Vagina (tissue), 2 donors: ENCODE measurements at places on chromosomes 1 and 21.

DNA sequence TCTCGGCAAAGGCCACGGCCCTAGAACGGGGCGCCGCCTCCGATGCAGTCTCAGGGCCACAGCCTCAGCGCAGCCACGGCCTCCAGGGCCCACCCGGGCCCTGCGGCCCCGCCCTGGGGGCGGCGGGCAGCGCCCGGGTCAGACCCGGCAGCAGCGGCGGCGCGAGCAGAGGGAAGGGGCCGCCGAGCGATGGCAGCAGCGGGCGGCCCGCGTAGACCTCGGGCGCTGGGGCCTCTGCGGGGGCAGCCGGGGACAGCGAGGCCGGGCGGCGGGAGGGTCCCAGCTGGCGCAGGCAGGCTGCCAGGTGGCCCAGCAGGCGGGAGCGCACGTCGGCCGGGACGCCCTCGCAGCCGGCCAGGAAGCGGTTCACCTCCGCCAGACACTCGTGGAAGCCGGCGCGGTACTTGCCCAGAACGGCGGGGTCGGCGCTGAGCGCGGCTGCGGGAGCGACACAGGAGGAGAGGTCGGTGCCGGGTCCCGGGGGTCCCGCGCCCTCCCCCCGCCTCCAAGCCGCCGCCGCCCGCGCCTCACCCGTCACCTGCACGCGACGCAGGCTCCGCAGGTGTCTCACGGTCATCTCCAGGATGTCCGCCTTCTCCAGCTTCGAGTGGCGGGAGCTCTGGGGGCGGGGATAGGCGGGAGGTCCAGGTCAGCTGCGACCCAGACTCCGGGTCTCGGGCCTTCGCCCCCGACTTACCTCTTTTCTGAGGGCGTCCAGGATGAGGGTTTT, 737 bp downstream of the HES4 start:
- no peak for DNase-seq

- DNase-seq, result no peak
Observed at GRCh38 chr1:81008293-81008692, 792.4 kb upstream of the ADGRL2 start.

GRCh38 chr1:203751051-203751450, 13.9 kb upstream of the LAX1 start:
- no peak for DNase-seq

DNA sequence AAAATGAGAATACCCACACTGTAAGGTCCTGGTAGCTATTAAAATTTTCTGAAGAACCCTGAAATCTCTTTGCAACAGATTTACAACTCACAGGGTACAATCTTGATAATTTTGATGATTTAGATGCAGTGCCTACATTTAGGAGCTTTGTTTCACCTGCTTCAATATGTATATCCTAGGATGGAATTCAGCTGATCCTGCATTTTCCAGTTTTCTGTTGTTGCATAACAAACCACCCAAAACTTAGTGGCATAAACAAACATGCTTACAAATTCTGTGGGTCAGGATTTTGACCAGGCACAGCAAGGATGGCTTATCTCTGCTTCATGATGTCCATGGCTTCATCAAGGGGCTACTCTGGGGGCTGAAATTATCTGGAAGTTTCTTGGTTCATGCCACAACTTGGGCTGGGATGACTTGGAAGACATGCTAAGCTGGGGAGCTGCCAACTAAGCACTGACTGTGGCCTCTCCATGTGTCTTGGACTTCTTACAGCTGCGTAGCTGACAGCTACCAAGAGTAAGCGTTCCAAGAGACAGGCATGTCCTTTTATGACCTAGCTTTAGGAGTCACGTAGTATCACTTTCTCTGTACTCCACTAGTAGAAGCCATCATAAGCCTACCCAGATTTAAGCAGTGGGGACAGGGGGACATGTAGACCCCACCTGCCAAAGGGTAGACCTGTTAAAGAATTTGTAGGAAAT, 108.5 kb downstream of the CACHD1 start:
- no peak for DNase-seq
